ENCODE measurements at places on chromosomes 1 and 21. TPM values are rescaled to one million over a fixed set of nuclear protein-coding genes. Genes with fewer than 3 reads are reported as not detected.

OLFML2B gene
- 0.32 TPM for total RNA-seq

HES5 gene
- total RNA-seq = not detected

OLIG1 gene
- not detected for total RNA-seq

SFN gene
- total RNA-seq = 623 TPM

JAM2 gene
- total RNA-seq = not detected

All from A549 treated with RU486 at 1 μM for 4 hours (cell line).